Activated CD8-positive, alpha-beta memory T cell treated with anti-CD3 and anti-CD28 coated beads for 36 hours (primary cell): ENCODE measurements at places on chromosomes 4 and X. TPM values are rescaled to one million over a fixed set of nuclear protein-coding genes. Genes with fewer than 3 reads are reported as not detected.

The MMRN1 gene
- total RNA-seq: not detected

The STPG2 gene
- not detected for total RNA-seq

The RNF212 gene
- total RNA-seq: 1.1 TPM

The ERCC6L gene
- total RNA-seq: 12.6 TPM

The GK2 gene
- not detected for total RNA-seq

The GPC4 gene
- not detected for total RNA-seq

The CT45A1 gene
- total RNA-seq: not detected

The PRRG1 gene
- not detected for total RNA-seq

The PABPC5 gene
- total RNA-seq: not detected

The TCEAL7 gene
- total RNA-seq: not detected

The HGFAC gene
- total RNA-seq: not detected

The LRRC66 gene
- total RNA-seq: not detected

The LANCL3 gene
- 0.38 TPM for total RNA-seq

The PDLIM3 gene
- not detected for total RNA-seq

The H2AZ1 gene
- total RNA-seq: 651 TPM

The TAF7L gene
- 0.08 TPM for total RNA-seq

The SLC16A2 gene
- total RNA-seq: 1.4 TPM

The NUDT6 gene
- total RNA-seq: 6.3 TPM

The GPM6B gene
- not detected for total RNA-seq

The WNK3 gene
- 0.36 TPM for total RNA-seq

The DDIT4L gene
- not detected for total RNA-seq

The UBE2D3 gene
- 487 TPM for total RNA-seq

The SFRP2 gene
- not detected for total RNA-seq

The RPS6KA6 gene
- 0.38 TPM for total RNA-seq

The HS6ST2 gene
- total RNA-seq: 0.19 TPM

The CCDC158 gene
- not detected for total RNA-seq

The AFF2 gene
- total RNA-seq: 0.78 TPM

The CENPVL1 gene
- total RNA-seq: not detected

The PRKX gene
- total RNA-seq: 53.6 TPM

The ZFP42 gene
- not detected for total RNA-seq

The LAS1L gene
- total RNA-seq: 74.0 TPM

The MAGED2 gene
- 31.7 TPM for total RNA-seq

The NAA11 gene
- total RNA-seq: not detected

The OPRPN gene
- total RNA-seq: not detected

The GLRA3 gene
- not detected for total RNA-seq

The ZFYVE28 gene
- 9.6 TPM for total RNA-seq

The OPHN1 gene
- 0.02 TPM for total RNA-seq

The ZAR1 gene
- total RNA-seq: not detected

The REPS2 gene
- total RNA-seq: not detected

The CCDC110 gene
- not detected for total RNA-seq

The RASL11B gene
- 0.30 TPM for total RNA-seq

The RAPGEF2 gene
- total RNA-seq: 34.6 TPM

The FRAS1 gene
- not detected for total RNA-seq

The F11 gene
- total RNA-seq: not detected

The SGMS2 gene
- 0.46 TPM for total RNA-seq

The DOK7 gene
- total RNA-seq: not detected

The FATE1 gene
- not detected for total RNA-seq

The AMTN gene
- not detected for total RNA-seq

The UGT2B15 gene
- total RNA-seq: not detected

The GAB3 gene
- total RNA-seq: 6.0 TPM

The MAGEA2B gene
- not detected for total RNA-seq
